ENCODE measurements at places on chromosomes 11 and 22. TPM values are rescaled to one million over a fixed set of nuclear protein-coding genes. Genes with fewer than 3 reads are reported as not detected.

Gene OR8D1
- total RNA-seq, result 0.32 TPM

Gene FDX1
- total RNA-seq, result 8.2 TPM

Gene GRM5
- total RNA-seq, result under 0.01 TPM

Gene TMEM151A
- under 0.01 TPM for total RNA-seq

Gene EIF4ENIF1
- total RNA-seq, result 25.0 TPM

Gene ZP1
- total RNA-seq, result not detected

Gene OR4D5
- not detected for total RNA-seq

Gene APOBEC3F
- total RNA-seq, result 4.8 TPM

Gene FAM180B
- not detected for total RNA-seq

Gene CYP2R1
- 6.8 TPM for total RNA-seq

Gene ZNHIT2
- total RNA-seq, result 15.1 TPM

Gene OR5D18
- not detected for total RNA-seq

Gene OR8U1
- total RNA-seq, result not detected

Gene DAGLA
- 2.6 TPM for total RNA-seq

Gene MMP1
- total RNA-seq, result 281 TPM

Gene OR10A6
- not detected for total RNA-seq

Gene OR8B2
- total RNA-seq, result not detected

Gene CARNS1
- not detected for total RNA-seq

Gene NXPE4
- total RNA-seq, result not detected

Gene NUP160
- 29.8 TPM for total RNA-seq

Gene HPX
- total RNA-seq, result under 0.01 TPM

Gene TEX54
- not detected for total RNA-seq

Gene APOBEC3A
- not detected for total RNA-seq

Gene CSNK1E
- 145 TPM for total RNA-seq

Gene DERL3
- 0.32 TPM for total RNA-seq

Gene PATE2
- 0.32 TPM for total RNA-seq

Gene TRIM49
- not detected for total RNA-seq

Gene SLC22A8
- not detected for total RNA-seq

Gene POU2AF2
- total RNA-seq, result not detected

Gene ASCL2
- not detected for total RNA-seq

Gene GUCY1A2
- 0.64 TPM for total RNA-seq

Gene OR8A1
- not detected for total RNA-seq

Gene CYTH4
- under 0.01 TPM for total RNA-seq

Gene NNMT
- 505 TPM for total RNA-seq

Gene FIBP
- total RNA-seq, result 144 TPM

Gene MUC2
- total RNA-seq, result not detected

Gene MTA2
- total RNA-seq, result 145 TPM

Gene MGAT3
- 0.64 TPM for total RNA-seq

Gene VSIG10L2
- not detected for total RNA-seq

Gene TLCD5
- 7.4 TPM for total RNA-seq

Gene FADS3
- total RNA-seq, result 94.7 TPM

Gene PARVA
- total RNA-seq, result 76.4 TPM

Gene FOLR2
- not detected for total RNA-seq

Gene DGAT2
- 0.43 TPM for total RNA-seq

Gene MUC6
- not detected for total RNA-seq

Gene CADM1
- 15.5 TPM for total RNA-seq

Gene ISX
- not detected for total RNA-seq

Gene C11orf86
- not detected for total RNA-seq

Gene HTR3B
- total RNA-seq, result not detected
